ENCODE measurements at places on chromosomes 7 and 10.

GRCh38 chr7:80415522-80415921 is 96.3 kb downstream of the GNAT3 start:
- DNase-seq: no peak

- DNase-seq: no peak
Measured at GRCh38 chr10:6671976-6672375, 91.9 kb upstream of the PRKCQ start.

GRCh38 chr7:44767912-44768627 is 19.4 kb downstream of the ZMIZ2 start:
- DNase-seq: no peak

GRCh38 chr10:103888113-103888841 is 29.7 kb downstream of the STN1 start:
- DNase-seq: peak; percentile 13

GRCh38 chr10:69759641-69760040 is 42.1 kb upstream of the COL13A1 start:
- DNase-seq: no peak

GRCh38 chr7:67343572-67343971 is 346.9 kb downstream of the TYW1 start:
- DNase-seq: peak; percentile 71

DNA sequence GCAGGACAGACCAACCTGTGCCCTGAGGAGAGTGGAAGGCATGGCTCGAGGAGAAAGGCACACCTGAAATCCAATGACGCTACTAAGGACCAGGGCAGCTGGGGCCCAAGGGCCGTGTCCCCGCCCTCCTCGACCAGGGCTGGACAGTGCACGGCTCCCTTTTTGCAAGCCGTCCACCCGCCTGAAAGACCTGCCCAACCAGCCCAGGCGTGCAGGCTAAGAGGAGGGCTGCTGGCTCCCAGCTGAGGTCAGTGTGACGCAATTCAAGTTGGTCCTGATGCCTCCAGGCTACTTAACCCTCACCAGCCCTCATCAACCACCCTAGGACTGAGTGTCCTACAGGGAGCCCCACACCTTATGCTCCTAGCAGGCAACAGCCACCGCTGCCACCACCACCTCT is 69.3 kb downstream of the DLG5 start:
- no peak for DNase-seq

- no peak for DNase-seq
Measured at GRCh38 chr10:35058134-35058533, 32.0 kb downstream of the CUL2 start.

- no peak for DNase-seq
Measured at GRCh38 chr7:155814316-155815276, 2.3 kb upstream of the SHH start.

DNA sequence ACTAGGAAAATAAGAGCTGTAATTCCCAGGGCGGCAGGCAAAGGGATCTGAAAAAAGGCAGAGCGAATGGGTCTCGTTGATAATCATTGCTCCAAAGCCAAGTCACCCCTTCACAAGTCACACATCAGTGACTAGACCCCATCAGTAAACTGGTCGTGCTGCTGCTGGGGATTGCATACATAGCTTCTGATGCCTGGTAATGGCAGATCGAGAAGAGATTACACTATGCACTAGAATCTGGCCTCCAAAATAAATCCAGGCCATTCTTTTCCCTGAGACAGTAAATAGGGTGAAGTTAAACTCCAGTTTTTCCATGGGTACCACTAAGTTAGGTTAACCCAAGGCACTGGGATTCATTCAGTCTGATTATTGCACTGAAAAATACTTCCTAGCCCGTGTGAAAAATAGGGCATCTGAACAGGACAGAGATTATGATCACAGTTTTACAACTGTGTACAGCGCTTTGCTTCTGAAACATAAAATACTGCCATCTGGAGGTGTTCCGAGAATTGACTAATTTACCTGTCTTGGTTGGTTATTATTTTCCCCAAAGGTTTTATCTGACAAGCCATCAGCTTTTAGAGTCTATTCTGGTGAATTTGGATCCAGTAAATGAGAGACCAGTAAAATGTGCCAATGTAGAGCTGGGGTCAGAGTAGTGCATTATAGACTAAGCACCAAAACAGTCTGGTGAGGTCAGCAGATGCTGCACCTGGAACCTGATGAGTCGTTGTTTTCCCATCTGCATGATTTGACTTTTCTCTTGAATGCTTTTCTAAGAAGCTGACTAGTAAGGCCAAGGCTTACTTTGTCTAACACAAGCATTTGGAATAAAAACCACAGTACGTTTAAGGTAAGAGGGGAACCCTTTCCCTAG is 82.9 kb upstream of the AFAP1L2 start:
- no peak for DNase-seq

DNA sequence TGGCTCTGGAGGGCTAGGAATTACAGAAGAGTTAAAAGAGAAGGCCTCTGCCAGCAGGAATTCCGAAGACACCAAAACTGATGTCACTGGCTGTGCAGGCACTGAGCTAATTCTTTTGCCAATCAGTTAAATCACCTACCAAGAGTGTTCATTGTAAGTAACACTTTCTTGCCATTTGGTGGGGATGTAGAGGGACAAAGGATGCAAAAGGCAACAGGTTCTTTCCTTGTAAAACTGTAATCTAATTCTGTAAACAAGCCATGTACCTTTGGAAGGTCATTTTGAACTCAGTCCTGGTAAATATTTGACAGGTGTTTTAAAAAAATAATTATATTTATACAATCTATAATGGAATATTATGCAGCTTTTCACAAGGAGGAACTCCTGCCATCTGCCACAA is 438.4 kb downstream of the AUTS2 start:
- no peak for DNase-seq

GRCh38 chr10:20879136-20879535 is 18.0 kb downstream of the NEBL start:
- DNase-seq: no peak

DNA sequence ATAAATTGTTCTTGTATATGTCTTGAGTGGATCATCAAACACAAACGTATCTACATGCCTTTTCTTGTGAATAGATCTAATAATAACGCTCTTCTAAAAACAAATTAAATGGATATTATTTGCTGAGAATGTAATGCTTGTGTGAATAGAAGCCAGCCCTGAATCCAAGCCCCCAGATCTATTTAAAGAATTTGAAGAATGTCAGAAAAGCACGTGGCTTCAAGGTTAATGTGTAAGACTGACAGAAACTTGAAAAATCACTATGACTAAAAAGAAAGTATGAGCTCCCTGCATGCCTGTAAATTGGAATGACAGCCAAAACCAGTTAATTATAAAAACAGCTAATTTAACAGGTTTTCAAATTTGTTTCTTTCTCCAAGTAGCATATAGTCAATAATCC is 43.2 kb upstream of the ATRNL1 start:
- DNase-seq: no peak

GRCh38 chr10:69647126-69647525 is 17.1 kb downstream of the FAM241B start:
- no peak for DNase-seq

DNA sequence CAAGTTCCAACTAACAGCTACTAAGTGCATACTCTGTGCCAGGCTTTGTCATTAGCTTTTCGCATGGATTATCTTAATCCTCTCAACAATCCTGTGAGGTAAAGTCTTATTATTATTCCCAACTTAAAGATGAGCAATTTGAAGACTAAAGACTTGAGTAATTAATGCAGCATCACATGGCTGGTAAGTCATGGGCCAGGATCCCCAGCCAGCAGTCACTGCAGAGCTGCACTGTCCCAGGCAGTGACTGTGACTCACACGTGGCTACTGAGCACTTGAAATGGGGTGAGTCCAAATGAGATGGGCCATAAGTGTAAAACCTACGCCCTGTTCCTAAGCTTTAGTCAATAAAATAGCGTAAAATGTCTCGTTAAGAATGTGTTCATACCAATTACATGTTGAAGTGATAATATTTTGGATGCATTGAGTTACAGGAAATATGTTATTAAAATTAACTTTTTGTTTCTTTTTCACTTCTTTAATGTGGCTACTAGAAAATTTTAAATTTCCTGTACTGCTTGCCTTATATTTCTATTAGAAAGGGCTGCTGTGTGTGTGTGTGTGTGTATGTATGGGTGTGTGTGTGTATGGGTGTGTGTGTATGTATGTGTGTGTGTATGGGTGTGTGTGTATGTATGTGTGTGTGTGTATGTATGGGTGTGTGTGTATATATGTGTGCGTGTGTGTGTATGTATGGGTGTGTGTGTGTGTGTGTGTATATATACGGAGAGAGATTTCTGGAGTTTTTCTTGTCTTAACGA is 756.3 kb downstream of the AUTS2 start:
- no peak for DNase-seq

- DNase-seq: no peak
Measured at GRCh38 chr10:26805567-26806245, 55.1 kb downstream of the ABI1 start.

GRCh38 chr7:6271694-6272440 is 557 bp downstream of the CYTH3 start:
- DNase-seq: no peak

GRCh38 chr10:48288661-48289060 is 14.2 kb upstream of the FRMPD2 start:
- DNase-seq: no peak

DNA sequence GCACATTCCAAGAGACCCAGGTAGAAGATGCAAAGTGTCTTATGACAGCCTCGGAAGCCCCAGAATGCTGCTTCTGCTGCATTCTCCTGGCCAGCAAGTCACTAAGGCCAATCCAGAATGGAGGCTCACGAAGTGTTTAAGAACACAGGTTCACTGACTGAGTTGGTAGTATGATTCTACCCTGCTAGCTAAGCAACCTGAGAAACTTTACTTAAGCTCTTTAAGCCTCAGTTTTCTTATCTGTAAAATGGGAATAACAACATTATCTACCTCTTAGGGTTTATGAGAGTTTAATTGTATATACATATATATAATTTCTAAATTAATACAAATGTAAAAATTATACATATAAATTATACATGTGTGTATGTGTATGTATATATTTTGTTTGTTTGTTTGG is 22.8 kb upstream of the SAMD8 start:
- no peak for DNase-seq

- DNase-seq: peak; percentile 48
Measured at GRCh38 chr7:141073641-141074161, at the start of gene TMEM178B. TMEM178B (plus strand) TSS chr7:141074064.

DNA sequence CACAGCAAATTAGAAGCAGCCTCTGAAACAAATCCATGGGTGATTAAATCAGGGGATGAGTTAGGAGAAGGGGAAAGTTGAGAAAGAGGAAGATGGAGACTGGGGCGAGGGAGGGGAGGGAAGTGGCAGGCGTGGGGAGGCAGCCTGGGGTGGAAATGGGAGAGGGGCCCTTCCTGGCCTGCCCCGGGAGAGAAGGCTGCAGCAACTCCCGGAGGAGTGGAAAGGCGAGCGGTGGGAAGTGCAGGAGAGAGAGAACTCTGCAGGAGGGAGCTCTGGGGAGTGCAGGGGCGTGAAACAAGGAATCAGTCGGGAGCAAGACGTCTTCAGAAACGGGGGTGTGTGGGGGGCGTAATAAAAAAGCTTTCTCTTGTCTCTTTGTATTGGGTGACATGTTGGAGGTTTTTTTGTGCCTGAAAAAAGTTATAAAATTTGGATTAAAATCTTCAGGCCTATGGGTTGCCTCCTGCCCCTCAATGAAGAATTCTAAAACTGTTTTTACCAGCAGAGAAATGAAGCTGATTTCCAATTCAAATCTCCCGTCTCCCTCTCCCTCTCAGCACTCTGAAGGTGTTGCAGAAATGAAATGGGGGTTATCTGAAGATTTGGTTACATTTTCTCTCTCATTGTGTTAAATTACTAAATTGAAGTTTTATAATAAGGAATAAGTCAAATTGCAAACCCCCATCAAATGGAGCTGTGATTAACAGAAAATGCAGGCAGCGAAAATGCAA is 4.7 kb upstream of the UNCX start:
- no peak for DNase-seq

DNA sequence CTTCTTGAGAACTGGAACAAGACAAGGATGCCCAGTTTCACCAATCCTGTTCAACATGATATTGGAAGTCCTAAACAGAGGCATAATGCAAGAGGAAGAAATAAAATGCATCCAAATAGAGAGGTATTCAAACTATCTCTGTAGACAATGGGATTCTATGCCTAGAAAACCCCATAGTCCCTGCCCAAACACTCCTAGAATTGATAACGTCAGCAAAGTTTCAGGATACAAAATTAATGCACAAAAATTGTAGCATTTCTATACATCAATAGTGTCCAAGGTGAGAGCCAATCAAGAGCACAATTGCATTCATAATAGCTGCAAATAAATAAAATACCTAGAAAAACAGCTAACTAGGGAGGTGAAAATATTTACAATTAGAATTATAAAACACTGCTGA is 72.5 kb downstream of the PCDH15 start:
- no peak for DNase-seq

DNA sequence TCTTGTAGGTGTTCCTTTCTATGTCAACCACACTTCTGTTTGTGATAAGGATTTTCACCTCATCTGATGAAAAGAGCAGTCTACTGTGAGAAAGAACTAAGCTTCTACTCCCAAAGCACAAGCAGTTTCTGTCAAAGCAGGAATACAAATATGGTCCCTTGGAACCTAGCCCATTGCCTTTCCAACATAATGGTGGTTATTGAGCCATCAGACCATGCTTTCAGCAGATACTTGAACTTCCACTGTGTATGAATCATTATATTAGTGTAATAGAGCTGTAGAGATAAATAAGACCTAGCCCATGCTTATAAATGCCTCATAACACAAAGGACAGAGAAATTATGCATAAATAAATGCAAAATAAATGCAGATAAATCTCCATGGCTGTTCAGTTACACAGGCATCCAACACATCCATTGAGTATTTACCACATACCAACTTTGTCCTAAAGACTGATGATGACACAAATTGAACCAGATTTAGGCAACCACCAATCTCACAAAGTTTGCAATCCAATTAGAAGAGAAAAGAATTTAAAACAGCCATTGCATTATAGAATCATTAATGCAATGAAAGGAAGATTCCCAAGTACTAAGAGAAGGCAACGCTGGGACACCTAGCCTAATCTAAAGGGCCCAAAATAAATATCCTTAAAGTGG is 729.4 kb upstream of the C7orf33 start:
- peak; percentile 20 for DNase-seq

- no peak for DNase-seq
Measured at GRCh38 chr7:44291733-44292419, 33.5 kb downstream of the CAMK2B start.

DNA sequence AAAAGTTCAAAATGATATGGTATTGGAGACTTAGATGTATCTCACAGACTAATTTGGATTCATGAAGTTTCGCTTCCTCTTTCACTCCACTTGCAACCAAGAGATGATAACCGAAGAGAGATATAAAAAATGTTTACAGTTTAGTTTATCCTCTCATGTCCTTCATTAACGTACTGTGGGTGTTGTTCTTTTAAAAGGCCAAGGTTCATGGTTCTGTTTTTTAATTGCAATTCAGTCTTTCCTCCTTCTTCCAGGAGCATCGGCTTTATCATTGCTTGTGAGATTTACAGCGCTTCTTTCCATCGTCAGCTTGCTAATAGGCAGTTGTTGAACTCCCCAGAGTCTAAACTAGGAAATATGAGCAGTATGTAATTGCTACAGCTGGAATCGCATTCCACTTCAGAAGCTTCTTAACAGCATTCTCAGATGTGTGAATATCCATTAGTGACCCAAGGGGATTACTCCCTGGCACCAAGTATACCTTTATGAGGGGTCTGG is 75.9 kb upstream of the HGF start:
- DNase-seq: peak; percentile 40
